Uterus (tissue), 4 donors: ENCODE measurements at places on chromosomes 4 and X.
A peak's percentile ranks its signal among the peaks of the same experiment; 100 is the strongest.

- no peak for DNase-seq
These were observed 87.0 kb downstream of the ZNF827 start for GRCh38 chr4:145851511-145852201.

GRCh38 chr4:140790765-140791164 lies 34.6 kb upstream of the TBC1D9 start:
- DNase-seq: no peak

DNA sequence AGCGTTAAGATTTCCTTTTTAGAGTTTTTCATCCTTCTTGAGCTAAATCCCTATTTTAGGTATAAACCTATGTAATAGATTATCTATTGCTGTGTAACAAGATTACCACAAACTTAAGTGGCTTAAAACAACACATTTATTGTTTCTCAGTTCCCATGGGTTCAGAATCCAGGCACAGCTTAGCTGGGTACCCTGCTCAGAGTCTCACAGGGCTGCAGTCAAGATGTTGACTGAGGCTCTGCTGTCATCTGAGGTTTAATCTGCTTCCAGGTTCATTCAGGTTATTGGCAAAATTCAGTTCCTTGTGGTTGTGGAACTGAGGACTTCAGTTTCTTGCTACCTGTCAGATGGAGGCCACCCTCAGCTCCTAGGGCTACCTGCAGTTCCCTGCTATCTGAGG lies 60.9 kb downstream of the GK start:
- DNase-seq: no peak

- no peak for DNase-seq
These were observed 223.1 kb upstream of the FAT1 start for GRCh38 chr4:186946682-186947294.

DNA sequence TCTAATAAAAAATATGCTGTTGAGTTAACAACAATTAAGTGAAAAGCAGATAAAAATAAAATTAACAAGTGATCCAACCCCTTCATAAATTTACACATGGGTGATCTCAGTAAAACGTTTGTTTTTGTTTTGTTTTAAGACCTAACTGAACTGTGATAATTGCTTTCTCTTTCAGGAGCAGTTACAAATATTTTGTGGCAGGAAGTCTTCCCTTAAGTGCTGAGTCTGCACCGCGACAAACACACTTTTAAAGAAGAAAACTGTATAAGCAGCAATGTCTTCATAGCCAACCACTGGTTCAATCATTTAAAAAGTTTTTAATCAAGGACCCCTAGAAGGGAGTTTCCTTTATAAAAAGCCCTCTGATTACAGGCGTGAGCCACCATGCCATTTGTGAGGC lies 53.7 kb upstream of the NFKB1 start:
- no peak for DNase-seq

DNA sequence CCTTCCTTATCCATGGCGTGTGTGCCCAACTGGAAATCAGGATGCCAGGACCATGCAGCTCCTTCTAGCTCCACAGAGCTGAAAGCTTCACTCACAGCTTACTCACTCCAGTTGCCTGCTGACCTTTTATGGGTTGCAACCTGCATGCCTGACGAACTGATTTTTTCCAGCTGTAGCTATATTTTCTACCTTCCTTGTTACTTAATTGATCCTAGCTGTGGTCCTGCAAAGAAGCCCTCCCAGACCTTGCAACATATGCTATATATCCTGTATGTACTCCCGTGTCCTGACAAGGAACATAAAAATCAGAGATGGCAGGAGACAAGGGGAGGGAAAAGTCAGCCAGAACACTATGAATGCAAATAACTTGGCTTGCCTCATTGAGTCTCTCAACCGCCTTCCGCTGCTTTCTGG lies 135.3 kb upstream of the LDB2 start:
- peak; percentile 36 for DNase-seq

DNA sequence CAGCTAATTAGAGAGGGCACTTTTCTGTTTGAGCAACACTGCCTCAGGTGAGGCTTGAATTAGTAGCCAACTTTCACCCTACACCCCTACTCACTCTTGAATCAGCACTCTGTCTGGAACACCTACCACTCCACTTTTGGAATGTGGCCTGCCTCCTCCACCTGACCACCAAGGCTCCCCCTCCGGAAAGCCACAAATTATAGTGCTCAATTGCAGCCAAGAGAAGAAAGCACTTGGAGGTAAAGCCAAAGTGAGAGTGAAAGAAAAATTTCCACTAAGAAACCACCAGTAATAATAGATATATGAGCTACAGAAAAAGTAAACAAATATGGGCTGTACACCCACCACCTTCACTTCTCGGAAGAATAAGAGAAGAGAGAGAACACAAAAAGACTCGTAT lies 41.1 kb downstream of the PPP3CA start:
- DNase-seq: no peak

GRCh38 chrX:71182871-71183270 lies 38.2 kb downstream of the NLGN3 start:
- DNase-seq: no peak

- DNase-seq: no peak
These were observed 53.6 kb downstream of the NSG1 start for GRCh38 chr4:4440333-4441061.

- DNase-seq: no peak
These were observed 94.5 kb upstream of the IL15 start for GRCh38 chr4:141541851-141542250.

DNA sequence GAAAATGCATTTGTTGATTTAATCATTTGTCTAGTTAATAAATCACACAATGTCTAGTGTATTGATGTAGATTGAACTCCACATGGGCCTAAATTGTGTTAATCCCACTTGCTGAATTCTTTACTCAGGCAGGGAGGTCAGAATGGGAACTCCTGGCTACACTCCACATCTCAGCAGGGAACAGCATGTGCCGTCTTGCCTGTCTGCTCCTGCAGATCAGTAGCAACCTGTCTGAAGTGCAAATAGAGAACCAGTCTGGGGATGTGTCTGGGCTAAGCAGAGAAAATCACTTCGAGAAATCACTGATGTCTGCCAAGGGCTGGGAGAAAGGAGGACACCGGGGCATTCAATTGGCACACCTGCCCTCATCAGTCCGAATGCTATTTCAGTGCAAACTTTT lies 16.5 kb upstream of the MXRA5 start:
- DNase-seq: no peak

- DNase-seq: no peak
These were observed 976.2 kb downstream of the RAB28 start for GRCh38 chr4:12507868-12508481.

- no peak for DNase-seq
These were observed 58.8 kb downstream of the RHOH start for GRCh38 chr4:40255393-40256281.

- peak; percentile 65 for DNase-seq
These were observed at the start of gene GABRE for GRCh38 chrX:151974336-151975227. Gene GABRE (minus strand): TSS chrX:151974676. CDS start chrX:151974625, 51 bp downstream.

- DNase-seq: no peak
These were observed 197.0 kb upstream of the MAD2L1 start for GRCh38 chr4:120263618-120264017.

DNA sequence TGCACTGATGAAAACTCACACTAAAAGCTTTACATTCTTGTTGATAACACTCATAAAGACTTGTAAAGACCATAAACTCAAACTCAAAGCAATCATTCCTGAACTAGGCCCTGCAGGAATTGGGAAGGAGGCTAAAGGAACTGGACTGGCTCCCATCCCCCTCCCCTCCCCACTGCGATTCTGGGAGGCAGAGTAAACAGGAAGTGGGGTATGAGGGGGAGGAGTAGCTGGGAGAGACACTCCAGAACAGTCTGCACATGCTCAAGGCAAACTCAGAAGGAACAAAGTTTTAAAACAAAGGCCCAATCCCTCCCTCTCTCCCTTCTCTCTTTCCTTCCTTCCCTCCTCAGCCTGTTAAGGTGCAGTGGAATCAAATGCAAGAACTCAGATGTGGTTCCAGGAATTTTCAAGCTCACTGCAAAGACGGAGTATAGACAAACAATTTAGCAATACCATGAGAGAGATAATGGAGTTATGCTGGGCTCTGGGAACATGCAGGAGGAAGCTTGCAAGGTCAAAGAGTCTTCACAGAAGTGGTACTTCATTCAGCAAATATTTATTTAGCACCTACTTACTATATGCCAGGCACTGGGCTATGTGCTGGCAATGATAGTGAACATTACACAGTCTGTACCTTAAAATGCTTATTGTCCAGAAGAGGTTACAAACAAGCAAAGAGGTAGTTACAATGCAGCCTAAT lies 15.9 kb downstream of the MID1IP1 start:
- peak; percentile 71 for DNase-seq

GRCh38 chrX:44042116-44042515 lies 68.9 kb upstream of the NDP start:
- DNase-seq: no peak

GRCh38 chr4:4270529-4270928 lies 19.4 kb downstream of the LYAR start:
- no peak for DNase-seq
